ENCODE measurements at places on chromosomes 4 and X. TPM values are rescaled to one million over a fixed set of nuclear protein-coding genes. Genes with fewer than 3 reads are reported as not detected.

MAML3 gene
- 13.5 TPM for total RNA-seq

MAGEE2 gene
- total RNA-seq, result not detected

TTC29 gene
- 0.15 TPM for total RNA-seq

UGT2B10 gene
- total RNA-seq, result not detected

CLDN2 gene
- not detected for total RNA-seq

LRCH2 gene
- 24.9 TPM for total RNA-seq

GAGE12F gene
- not detected for total RNA-seq

- H3K4me3 ChIP-seq, result no peak overlapping the region
- H3K36me3 ChIP-seq, result no peaks in the 10 kb centered on the region
- DNase-seq, result no peak
- H3K27ac ChIP-seq, result no peak overlapping the region
- no peaks in the 10 kb centered on the region for H3K27me3 ChIP-seq
- H3K4me1 ChIP-seq, result no peaks in the 10 kb centered on the region
Measured at GRCh38 chr4:119227690-119228089, 15.2 kb downstream of the USP53 start.

GRCh38 chr4:56531823-56532222 lies 26.2 kb downstream of the ARL9 start:
- no peak for DNase-seq
- no peaks in the 10 kb centered on the region for H3K36me3 ChIP-seq
- no peak overlapping the region for H3K4me3 ChIP-seq

DNA sequence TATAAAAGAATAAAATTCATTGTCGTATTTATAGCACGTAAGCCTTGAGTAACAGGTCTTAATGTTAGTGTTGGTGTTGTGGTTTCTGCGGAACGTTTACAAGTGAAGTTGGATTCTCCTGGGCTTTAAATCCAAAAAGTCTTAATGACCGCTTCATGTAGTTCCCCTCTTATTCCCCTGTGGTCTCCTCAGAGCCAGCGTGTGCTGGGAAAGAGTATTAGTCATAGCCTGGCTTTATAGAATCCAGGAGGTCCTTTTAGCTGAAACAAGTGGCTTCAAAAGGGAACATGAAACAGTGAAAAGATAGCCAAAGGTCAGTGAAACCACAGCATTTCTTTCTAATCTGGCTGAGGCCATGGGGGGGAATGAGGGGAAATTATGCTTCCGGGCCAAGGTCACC lies 79.1 kb downstream of the CLCN4 start:
- no peak overlapping the region for H3K4me3 ChIP-seq
- DNase-seq, result no peak
- no peaks in the 10 kb centered on the region for H3K36me3 ChIP-seq
- no peak overlapping the region for H3K27ac ChIP-seq

- peaks cover 30% of the 10 kb centered on the region for H3K36me3 ChIP-seq
- peak; percentile 72 for DNase-seq
- no peaks in the 10 kb centered on the region for H3K27me3 ChIP-seq
- H3K27ac ChIP-seq, result no peak overlapping the region
Measured at GRCh38 chr4:112604589-112604988, 32.1 kb downstream of the ZGRF1 start.

- no peaks in the 10 kb centered on the region for H3K4me1 ChIP-seq
- H3K36me3 ChIP-seq, result no peaks in the 10 kb centered on the region
- DNase-seq, result no peak
- H3K27ac ChIP-seq, result no peak overlapping the region
Measured at GRCh38 chr4:73704314-73705055, 35.9 kb upstream of the CXCL8 start.

DNA sequence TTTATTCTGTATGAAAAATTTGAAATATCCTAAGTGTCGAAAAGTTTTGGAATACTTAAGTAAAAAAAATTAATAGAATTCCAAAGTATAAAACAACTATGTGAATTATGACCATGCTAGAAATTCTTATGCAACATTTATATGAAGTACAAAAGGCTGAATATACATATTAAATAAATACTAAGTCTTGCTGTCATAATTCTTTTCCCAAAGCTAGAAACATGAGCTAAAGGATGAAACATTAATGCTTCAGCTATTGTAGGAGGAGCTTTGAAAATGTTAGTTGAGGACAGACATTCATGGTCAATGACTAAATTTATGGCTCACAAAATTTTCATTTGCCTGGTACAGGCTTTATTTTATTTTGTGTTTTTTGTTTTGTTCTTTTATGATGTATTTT lies 207.3 kb downstream of the GABRB1 start:
- no peaks in the 10 kb centered on the region for H3K36me3 ChIP-seq
- no peak overlapping the region for H3K27ac ChIP-seq
- no peaks in the 10 kb centered on the region for H3K4me1 ChIP-seq
- H3K4me3 ChIP-seq, result no peak overlapping the region
- H3K27me3 ChIP-seq, result no peaks in the 10 kb centered on the region

GRCh38 chr4:153523164-153523796 lies 57.1 kb downstream of the TMEM131L start:
- H3K27ac ChIP-seq, result peak overlapping the region; percentile 34
- no peaks in the 10 kb centered on the region for H3K36me3 ChIP-seq
- H3K4me1 ChIP-seq, result peaks cover 30% of the 10 kb centered on the region
- no peak overlapping the region for H3K4me3 ChIP-seq
- H3K27me3 ChIP-seq, result no peaks in the 10 kb centered on the region

DNA sequence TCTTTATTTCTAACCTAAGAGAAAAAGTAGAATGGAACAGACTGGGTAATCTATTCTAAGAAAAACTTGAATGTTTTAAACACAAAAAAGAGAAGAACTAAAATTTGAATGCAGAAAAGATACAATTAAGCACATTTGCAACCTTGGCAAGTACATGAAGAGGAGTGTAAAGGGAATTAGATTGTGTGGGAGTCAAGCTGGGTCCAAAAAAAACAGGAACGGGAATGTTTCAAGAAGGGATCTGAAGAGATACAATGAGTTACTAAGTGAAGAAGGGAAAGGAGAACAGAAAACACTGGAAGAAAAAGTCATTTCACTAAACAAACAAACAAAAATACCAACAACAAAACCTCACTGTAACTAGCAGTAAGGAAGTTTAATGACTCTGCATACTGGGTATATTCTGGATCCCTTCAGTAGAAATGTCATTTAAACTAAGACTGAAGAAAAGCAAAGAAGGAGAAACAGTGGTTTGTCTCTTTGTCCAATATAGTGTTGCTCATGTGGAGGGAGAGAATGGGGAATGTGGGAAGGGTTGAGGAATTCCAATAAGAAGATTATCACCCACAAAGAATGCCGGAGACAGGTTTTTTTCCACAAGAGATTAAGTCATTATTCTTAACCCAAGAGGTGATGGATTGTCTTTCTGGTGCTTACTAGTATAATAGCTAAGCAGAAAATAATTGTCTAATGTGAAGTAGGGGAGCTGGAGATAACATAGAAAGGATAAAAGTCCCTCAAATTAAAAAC lies 50.4 kb upstream of the PTPN13 start:
- peak; percentile 86 for DNase-seq
- peaks cover 69% of the 10 kb centered on the region for H3K4me1 ChIP-seq
- H3K27ac ChIP-seq, result peak overlapping the region; percentile 100

DNA sequence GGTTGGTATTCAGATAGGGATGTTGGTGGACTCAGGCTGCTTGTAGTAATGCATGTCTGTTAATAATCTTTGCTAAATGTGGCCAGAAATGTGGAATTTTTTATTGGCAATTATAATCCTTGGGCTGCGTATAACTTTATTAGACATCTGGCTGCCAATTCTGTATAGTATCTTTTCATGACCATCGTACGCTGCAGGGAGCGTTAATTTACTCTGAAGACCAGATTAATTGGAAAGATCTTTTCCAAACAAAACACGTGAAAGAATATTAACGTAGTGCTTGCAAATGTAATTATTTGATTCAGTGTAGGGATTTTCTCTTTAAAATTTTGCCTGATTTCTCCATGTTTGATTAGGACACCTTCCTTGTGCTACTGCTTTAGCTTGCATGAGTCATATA lies 38.8 kb upstream of the FTHL17 start:
- H3K27me3 ChIP-seq, result no peaks in the 10 kb centered on the region
- no peak overlapping the region for H3K27ac ChIP-seq
- no peak for DNase-seq
- no peaks in the 10 kb centered on the region for H3K4me1 ChIP-seq

- H3K4me1 ChIP-seq, result peaks cover 13% of the 10 kb centered on the region
- H3K27ac ChIP-seq, result no peak overlapping the region
- DNase-seq, result no peak
- no peaks in the 10 kb centered on the region for H3K27me3 ChIP-seq
Measured at GRCh38 chr4:159483782-159484741, 381.2 kb downstream of the RAPGEF2 start.

- no peak overlapping the region for H3K4me3 ChIP-seq
- H3K36me3 ChIP-seq, result no peaks in the 10 kb centered on the region
- no peak overlapping the region for H3K27ac ChIP-seq
- H3K27me3 ChIP-seq, result no peaks in the 10 kb centered on the region
Measured at GRCh38 chr4:120011725-120012124, 54.9 kb downstream of the MAD2L1 start.

DNA sequence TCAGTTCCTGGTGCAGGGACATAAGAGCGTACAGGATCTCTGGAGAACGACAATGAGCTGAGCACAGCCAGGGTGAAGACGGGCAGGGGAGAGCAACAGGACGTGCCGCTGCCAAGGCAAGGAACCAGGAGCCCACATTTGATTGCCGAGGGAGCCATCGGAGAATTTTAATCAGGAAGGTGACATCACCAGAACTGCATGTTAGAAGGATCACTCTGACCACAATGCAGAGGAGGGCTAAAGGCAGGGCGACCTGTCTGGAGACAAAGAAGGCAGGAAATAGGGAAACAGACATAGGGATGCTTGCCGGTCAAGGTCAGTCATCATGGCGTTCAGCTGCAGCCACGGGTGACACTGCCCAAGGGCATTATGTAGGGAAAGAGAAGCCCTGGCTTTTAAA lies 81.4 kb downstream of the RBM47 start:
- H3K4me1 ChIP-seq, result no peaks in the 10 kb centered on the region
- no peaks in the 10 kb centered on the region for H3K27me3 ChIP-seq
- H3K4me3 ChIP-seq, result no peak overlapping the region
- H3K27ac ChIP-seq, result no peak overlapping the region
- H3K36me3 ChIP-seq, result no peaks in the 10 kb centered on the region
- no peak for DNase-seq

DNA sequence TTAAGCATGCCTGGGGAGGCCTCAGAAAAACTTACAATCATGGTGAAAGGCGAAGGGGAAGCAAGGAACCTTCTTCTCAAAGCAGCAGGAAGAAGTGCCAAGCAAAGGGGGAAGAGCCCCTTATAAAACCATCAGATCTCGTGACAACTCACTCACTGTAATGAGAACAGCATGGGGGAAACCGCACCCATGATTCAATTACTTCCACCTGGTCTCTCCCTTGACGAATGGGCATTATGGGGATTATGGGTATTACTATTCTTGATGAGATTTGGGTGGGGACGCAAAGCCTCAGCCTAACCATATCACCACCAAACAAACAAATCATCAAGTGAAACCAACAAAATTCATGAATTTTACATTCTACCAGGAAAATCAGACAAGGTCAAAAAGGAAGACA lies 76.7 kb upstream of the TAB3 start:
- DNase-seq, result no peak
- no peak overlapping the region for H3K27ac ChIP-seq
- no peaks in the 10 kb centered on the region for H3K4me1 ChIP-seq
- H3K4me3 ChIP-seq, result no peak overlapping the region
- no peaks in the 10 kb centered on the region for H3K27me3 ChIP-seq
- H3K36me3 ChIP-seq, result no peaks in the 10 kb centered on the region

GRCh38 chr4:171629182-171629581 lies 184.0 kb upstream of the GALNTL6 start:
- DNase-seq, result no peak
- H3K27me3 ChIP-seq, result no peaks in the 10 kb centered on the region
- H3K4me3 ChIP-seq, result no peak overlapping the region
- no peaks in the 10 kb centered on the region for H3K36me3 ChIP-seq
